ENCODE measurements at places on chromosomes 4 and X.

DNA sequence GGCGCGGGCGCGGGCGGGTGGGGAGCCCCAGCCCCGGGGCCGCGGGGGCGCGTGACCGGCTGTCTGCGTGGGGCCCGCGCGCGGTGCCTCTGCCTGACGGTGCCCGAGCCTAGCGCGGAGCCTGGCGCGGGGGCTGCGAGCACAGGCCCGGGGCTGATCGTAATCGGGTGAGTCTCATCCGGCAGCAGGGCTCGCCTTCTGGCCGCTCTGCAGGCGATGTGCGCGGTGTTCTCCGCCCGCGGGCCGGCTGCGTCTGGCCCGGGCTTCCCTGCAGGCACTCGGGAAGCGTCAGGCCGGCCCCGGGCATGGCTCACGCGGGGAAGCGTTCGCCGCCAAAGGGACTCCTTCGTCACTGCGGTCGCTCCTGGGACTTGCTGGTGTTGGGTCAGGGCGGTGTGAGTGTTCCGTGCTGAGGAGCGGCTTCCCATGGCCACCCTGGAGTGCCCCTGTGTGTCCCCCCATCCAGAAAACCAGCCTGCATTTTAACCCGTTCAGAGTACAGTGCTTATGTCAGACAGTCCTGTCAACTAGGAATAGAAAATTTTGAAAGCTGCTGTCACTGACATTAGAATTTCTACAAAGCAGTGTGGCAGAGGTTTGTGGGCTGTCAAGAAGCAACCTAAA, 40.6 kb downstream of the FAM149A start:
- no peak for DNase-seq

DNA sequence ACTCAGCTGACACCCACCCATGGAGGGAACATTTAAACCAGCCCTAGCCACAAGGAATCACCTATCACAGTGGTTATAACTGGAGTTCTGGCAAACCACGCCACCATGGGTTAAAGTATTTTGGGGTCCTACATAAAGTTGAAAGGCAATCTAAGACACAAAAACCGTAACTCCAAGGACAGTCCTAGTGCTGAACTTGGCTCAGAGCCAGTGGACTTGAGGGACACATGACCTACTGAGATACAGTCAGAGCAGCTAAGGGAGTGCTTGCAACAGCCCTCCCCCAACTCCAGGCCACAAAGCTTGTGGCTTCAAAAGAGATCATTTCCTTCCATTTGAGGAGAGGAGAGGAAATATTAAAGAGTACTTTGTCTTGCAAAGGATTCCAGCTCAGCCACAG, 300.5 kb downstream of the FGF13 start:
- no peak for DNase-seq

- DNase-seq: peak; percentile 30
These were observed 4.3 kb upstream of the ARHGAP10 start for GRCh38 chr4:147727476-147728028.

DNA sequence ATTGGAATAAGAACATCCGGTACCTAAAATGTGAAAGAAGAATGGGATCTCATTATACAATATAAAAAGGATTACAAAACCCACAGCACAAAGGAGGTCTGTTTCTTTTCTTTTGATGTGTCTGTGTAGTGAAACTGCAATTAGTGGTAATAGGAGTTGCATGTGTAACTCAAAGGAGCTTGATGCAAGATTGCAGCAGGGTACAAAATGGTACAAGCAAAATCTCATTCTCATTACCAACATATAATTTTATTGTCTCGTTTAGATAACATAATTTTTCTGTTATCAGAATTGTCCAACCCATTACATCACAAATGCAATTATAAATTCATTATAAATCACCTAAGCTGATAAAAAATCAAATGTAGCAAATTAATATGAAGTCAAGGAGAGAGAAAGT, 47.1 kb upstream of the CCSER1 start:
- no peak for DNase-seq

DNA sequence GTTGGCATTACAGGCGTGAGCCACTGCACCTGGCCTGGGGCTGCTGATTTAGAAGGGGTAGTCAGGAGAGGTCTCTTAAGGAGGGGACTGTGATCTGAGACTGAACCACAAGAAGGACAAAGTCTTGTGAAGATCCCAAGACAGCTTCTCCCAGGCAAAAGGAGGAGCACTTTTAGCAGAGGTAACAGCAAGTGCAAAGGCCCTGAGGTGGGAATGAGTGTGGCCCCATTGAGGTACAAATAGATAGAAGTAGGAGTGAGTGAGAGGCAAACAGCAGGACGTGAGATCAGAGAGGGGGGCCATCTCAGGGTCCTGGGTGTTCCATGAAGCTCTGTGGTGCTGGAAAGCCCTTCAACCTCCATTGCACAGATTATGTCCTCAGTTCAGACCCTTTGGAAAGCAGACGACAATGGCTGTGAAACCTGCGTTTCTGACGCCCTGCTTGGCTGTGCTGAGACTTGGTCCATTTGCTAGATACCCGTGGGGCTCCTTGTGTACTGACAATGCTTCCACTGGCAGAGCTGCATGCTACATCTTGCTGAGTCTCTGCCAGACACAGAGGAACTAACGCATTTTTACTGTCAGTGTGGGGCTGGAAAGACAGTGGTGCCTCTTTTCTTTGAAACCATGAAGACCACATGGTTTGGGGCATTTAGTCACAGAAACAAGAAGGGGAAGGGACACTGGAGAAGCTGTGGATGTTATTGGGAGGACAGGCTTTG, 1.3 kb upstream of the CCKAR start:
- DNase-seq: no peak

All from HFFc6 (cell line).